ENCODE measurements at places on chromosomes 2 and 18.

DNA sequence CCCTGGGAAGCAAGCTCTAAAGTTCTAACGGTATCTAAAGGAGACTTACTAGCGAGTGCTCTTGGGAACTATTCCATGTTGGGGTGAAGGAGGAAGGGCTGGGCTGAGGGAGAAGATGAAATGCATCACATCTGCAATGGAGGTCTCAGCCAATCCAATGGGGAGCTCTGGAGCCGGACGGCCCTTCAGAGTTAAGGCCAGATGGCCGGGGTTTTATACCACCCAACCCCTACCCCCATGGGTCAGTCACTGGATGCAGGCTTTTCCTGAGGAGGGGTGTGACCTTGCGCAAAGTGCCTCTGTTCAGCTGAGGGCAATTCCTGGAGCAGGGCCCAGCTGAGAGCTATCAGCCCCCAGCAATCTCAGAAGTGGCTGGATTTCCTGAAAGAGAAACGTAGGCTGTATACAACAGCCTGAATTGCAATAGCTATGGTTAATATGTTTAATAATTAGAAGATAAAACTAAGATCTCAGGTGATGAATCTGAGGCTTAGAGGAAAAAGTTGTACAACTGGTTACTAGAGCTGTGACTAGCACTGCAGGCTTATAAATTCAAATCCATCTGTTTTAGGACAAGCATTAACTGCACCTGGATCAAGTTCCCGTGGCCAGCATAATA lies 21.6 kb downstream of the EIPR1 start:
- no peak for DNase-seq

DNA sequence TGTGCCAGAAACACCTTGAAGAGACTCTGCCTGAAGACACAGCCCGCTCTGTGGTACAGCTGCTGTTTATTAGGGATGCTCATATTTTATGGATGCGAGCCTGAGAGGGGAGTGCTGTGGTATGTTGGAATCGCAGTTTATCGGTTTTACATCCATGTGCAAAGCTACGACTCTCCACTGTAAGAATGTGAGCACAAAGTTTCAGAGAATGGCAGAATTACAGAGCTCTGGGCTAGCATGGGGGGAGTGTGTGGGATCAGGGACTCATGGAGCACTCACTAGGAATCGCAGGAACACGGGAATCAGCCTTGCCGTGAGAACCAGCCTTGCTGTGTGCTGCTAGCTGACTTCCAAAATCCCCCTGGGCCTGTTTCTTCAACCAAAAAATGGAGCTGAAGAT lies 199.9 kb downstream of the RNF144A start:
- DNase-seq: no peak

DNA sequence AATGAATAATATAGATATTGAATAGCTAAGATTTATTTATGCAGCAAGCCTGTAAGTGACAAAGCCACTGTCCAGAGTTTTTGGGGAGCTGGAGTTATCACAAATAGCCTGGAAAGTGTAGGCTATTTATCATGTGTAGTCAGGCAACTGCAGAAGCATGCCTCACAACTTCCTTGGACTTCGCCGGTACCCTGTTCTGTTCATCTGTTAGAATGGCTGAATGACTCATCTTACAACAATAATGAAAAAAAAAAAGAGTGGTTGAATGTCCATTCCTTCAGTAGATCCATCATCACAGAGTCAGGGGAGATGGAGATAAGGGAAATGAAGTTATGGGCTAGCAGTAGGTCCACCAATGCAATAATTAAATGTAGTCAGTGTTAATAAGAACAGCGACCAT lies 24.0 kb upstream of the ATP5MC3 start:
- DNase-seq: no peak

- DNase-seq: no peak
These were observed 34.8 kb upstream of the MYO3B start for GRCh38 chr2:170143045-170143717.

DNA sequence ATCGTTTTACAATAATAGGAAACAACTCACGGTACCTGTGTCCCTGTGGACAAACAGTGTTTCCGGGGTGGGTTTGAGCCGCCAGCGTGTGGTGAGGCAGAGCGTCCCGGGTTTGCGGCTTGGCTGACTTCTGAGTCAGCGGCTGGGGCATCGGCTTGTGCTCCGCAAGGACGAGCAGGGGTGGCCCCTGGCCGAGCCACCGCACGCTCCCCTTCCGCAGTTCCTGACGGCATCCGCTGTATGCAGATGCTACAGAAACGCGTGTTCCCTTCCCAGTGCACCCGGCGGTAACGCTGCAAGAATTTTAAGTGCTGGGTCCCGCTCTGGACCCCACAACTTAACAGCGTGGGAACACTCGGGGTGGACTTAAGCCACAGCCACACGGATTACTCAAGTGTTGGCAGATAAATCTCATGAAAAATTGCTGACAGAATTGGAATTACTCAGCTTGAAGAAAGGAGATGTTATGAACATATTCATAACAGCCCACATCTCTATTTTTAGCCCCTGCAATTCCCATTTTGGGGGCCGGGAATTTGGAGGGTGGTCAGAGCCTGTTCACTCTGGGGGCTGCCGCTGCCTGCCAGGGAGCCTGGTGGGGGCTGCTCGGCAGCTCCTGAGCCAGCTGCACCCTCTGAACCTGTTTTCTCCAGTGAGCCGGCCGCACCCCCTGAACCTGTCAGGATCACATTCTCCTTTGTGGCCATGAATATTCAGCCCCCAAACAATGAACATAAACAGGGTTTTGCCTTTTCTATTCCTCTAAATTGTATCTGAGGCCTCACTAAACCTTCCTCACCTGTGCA lies 12.6 kb upstream of the KCNG2 start:
- DNase-seq: no peak

GRCh38 chr2:46849046-46849715 lies 66.4 kb downstream of the MCFD2 start:
- no peak for DNase-seq

DNA sequence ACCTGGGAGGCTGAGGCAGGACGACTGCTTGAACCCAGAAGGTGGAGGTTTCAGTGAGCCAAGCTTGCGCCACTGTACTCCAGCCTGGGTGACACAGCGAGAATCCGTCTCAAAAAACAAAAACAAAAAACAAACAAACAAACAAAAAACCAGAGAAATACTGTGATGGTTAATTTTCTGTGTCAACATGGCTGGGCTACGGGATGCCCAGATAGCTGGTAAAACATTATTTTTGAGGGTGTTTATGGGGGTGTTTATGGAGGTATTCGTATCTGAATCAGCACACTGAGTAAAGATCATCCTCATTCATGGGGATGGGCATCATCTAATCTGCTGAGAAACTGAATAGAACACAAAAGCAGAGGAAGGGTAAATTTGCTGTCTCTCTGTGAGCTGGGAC lies 40.8 kb upstream of the COX7A2L start:
- no peak for DNase-seq

DNA sequence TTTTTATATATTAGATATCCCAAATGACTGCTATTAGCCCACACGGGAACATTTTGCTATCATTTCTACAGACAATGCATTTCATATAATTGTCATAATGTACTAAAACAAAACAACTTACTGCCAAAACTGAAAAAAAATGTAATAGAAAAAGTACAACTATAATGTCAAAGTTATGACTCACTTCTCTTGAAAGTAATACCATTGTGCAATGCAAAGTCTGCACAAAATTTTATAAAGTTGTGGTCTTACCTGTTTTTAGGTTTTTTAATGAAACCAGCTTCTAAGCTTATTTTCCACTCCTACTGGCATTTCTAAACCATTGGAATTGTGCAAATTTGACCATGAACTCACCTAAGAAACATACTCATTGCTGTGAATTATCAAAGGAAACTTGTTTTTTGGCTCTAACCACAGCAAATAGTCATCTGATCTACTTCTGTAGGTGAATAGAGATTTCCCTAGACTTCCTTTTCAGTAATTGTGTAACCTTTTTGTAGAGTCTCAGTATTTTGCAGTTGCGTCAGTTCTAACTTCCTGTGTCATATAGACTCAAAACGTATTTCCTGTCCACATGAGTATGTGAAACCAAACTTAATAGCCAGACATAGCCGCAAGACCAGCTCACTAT lies 31.9 kb upstream of the TFPI start:
- DNase-seq: no peak

DNA sequence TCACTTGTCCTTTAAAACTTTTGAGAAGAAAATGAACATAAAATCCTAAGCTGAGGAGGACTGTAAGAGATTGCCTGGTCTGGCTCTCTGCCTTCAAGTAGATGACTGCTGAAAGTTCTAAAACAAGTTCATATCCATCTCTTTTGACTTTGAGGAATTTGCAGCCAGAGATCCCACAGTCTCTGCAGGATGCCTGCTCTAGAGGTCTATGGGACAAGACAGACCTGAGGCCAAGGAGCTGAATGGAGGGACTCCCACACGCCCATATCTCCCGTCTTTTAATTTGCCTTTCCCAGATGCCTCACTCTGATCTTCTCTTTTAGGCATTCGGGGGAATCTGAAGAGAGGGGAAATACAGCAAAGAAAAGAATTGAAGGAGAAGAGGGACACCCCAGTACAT lies 255.9 kb upstream of the RASGRP3 start:
- DNase-seq: no peak

DNA sequence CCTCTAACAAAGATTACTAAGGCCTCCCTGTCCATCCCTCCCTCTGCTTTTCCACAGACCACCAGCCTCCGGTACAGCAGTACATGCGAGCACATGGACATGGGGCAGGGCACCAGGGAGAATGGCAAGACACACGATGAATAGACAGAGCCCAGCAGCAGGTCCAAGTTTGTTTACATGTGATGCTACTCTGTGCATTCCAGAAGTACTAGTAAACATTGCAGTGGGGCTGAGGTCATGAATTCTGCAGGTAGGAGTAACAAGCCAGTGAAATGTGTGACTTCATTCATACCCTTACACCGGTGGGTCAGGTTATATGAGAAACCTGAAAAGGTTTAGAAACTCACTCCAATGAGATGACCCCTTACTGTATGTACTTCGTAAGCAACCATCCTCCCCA lies 205.7 kb downstream of the BCL11A start:
- DNase-seq: no peak

DNA sequence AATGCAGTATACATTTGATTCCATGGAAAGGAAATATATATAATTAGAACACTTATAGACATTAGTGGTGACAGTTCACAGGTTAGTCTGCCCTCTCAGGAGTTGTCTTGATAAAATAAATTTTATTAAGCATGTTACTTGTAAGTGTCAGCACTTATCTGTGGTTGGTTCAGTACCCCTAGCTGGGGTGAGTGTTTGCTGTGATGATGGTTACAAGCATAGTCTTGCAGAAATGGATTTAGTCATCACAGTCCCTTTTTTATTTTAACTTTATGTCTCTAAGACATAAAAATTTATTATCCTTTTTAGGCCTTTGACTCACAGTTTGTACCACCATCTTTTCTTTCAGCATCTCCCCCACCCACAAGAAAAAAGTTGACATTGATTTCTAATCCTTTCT lies 52.1 kb downstream of the NCK2 start:
- no peak for DNase-seq

DNA sequence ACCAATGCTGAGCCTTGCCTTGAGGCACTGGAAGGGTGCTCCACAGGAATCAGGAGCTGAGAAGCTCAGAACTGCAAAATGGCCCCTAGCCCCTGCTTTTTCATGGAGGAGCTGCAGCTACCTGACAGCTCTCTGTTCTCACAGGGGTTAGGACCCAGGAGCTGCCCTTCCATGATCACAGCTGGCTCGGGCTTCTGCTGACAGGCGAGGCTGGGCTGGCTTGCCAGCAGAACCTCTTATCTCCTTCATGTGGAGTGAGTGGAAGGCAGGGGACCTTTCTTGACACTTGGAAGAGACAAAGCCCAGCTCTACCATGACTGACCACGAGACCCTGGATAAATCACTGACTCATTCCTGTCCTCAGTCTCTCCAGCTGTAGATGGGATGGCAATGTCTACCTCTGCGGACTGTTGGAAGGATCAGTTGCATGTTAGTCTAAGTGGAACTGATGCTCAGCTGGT lies 113.4 kb downstream of the CAPN13 start:
- no peak for DNase-seq

- peak; percentile 43 for DNase-seq
These were observed 47.1 kb downstream of the SPTBN1 start for GRCh38 chr2:54503192-54503591.

DNA sequence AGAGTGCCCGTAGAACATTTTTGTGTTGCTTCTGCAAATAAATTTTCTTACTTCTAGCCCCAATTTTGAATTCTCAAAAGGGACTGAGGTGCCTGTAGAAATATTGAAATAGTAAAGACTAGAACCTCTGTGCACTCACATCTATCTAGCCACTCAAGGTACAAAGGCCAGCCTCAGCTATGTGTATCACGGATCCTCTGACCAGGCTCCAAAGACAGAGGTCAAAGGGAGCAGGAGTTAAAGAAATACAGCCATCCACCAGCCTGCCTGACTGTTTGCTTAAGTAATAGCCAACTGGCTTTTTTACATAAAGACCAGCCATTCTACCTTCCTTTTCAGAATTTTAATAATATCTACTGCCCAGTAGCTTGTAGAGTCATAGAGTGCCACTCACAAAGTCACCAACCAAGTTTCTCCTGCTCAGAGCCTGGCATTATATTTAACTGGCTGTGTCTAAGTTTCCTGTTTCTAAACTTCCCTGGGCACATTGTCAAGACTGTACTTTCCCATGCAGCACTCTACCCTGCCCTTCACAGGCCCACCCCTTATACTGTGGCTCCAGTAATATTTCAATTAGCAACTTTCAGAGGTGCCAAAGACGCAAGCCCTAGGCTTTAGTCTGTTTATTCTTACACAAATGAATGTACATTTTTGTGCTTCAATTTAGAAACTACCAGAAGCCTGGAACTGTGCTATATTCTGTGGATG lies 338.3 kb upstream of the NT5C1B start:
- no peak for DNase-seq

GRCh38 chr2:3456125-3456524 lies 63.2 kb downstream of the ADI1 start:
- DNase-seq: no peak

- DNase-seq: no peak
These were observed 176.9 kb upstream of the SESTD1 start for GRCh38 chr2:179441551-179441950.

GRCh38 chr2:24842081-24843050 lies 49.1 kb downstream of the CENPO start:
- no peak for DNase-seq

- no peak for DNase-seq
These were observed 86.8 kb upstream of the SP3 start for GRCh38 chr2:174051741-174052583.

DNA sequence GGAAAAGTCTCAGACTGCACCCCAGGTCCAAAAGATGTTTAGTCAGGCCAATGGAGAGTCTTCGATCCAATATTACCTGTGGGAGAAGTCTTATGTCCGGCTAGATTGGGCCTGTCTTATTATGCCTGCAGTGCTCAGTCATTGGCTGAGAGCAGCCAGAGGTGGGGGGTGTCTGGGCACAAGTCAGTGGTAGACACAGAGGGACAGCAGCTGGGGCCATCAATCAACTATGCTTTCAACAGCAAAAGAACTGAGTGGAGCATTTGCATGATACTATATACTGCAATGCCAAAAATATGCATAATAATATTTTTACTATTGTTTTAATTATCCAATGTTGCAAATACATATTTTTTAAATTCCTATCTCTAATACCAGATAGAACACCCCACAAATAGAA lies 298.6 kb upstream of the CDH20 start:
- no peak for DNase-seq
